ENCODE measurements at places on chromosomes 16 and 17.

GRCh38 chr16:12089492-12090150 lies 113.1 kb downstream of the SNX29 start:
- DNase-seq, result peak; percentile 47

GRCh38 chr17:79049821-79050220 lies 24.8 kb upstream of the ENGASE start:
- no peak for DNase-seq

- DNase-seq, result no peak
Observed at GRCh38 chr17:27906623-27907022, 13.5 kb upstream of the LYRM9 start.

DNA sequence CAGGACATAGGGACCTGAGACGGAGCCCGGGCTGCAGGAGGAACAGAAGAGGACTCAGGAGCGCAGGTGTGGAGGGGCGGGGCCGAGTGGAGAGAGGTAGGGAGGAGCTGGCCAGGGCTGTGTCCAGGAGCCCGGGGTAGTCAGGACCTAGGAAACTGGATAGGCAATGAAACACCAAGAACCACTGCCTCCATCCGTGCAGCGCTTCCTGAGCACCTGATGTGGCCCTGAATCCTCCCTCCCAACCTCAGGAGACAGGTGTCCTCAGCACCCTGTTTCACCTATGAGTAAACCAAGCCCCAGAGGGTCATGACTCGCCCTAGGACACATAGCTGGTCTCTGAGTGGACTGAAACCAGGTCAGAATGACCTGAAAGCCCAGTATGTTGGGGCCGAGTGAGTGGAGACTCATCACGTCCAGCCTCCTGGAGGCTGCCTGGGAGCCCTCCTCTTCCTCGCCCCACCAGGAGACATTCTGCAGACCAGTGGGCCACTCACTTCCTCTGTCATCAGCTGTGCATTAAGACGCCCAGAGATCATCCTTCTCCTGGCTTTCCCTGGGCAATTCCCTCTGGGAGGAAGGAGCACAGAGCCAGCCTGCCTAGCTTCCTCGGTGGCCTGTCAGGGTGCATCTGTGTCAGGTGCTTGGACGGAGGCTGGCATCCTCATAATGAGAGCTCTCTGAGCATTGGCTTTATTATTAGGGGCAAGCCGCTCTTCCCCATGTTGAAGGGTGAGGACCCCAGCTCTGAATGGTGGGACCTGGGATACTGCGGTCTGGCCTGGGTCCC lies 72.8 kb downstream of the SCNN1B start:
- DNase-seq, result peak; percentile 8

- no peak for DNase-seq
Observed at GRCh38 chr17:50270435-50271362, 3.6 kb upstream of the TMEM92 start.

- no peak for DNase-seq
Observed at GRCh38 chr16:86093801-86094750, 195.1 kb downstream of the IRF8 start.
